ENCODE measurements at places on chromosomes 3 and 15.

DNA sequence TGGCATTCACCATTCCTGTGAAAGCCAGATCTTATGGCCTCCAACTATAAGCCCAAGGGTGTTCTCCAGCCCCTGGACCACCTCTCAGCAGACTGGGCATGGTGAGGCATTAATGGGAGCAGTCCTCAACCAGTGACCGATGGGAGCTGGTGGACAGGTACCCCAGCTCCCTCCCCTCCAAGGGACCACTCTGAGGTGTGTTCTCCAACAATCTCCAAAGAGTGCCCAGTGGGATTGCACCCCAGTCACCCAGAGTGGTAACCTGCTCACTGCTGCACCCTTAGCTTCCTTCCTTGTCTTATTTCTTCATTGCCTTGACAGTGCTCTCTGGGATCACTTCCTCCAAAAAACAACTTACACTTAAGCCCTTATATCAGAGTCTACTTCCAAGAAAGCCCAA lies 8.2 kb upstream of the ITGA11 start:
- no peak for DNase-seq

GRCh38 chr3:172647823-172648222 lies 63.0 kb downstream of the NCEH1 start:
- no peak for DNase-seq

GRCh38 chr3:42519568-42519962 lies 17.1 kb downstream of the VIPR1 start:
- no peak for DNase-seq

GRCh38 chr15:80710635-80711554 lies 15.8 kb downstream of the ABHD17C start:
- DNase-seq = peak; percentile 20

DNA sequence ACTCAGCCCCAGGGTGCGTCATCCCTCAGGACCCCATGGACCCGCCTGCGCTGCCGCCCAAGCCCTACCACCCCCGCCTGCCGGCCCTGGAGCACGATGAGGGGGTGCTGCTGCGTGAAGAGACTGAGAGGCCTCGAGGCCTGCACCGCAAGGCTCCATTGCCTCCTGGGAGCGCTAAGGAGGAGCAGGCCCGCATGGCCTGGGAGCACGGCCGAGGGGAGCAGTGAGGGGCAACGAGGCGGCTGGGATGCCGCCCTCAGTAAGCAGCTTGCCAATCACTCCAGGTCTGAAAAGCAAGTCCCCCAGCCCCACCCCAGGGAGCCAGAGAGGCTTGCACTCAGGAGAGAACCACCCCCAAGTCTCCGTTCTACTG lies 3.8 kb upstream of the MANF start:
- no peak for DNase-seq

DNA sequence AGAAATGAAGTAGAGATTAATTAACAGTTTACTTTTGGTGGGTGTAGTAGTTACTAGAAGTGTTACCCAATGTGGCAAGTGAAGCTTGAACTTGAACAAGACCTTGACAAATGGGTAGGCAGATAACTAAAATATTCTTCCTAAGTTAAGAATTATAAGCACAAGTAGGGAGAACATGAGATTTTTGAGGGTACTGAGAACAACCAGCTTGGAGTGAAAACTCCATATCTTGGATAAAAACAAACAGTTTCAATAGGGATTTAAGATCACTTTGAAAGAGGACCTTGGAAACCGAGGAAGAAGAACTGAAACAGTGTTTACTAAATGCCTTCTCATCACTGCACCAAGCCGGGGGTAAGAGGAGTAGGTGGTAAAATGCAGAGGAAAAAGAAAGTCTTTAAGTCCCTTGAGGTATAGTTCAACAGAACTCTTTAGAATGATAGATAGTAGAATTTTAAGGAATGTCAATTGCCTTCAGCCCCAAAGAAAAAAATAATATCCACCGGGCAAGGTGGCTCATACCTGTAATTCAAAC lies 496.7 kb downstream of the NAALADL2 start:
- DNase-seq = no peak
